CD4-positive, alpha-beta T cell treated with Interleukin-15 for 1 hour (primary cell): ENCODE measurements at places on chromosomes 16 and 17.
A peak's percentile ranks its signal among the peaks of the same experiment; 100 is the strongest.

DNA sequence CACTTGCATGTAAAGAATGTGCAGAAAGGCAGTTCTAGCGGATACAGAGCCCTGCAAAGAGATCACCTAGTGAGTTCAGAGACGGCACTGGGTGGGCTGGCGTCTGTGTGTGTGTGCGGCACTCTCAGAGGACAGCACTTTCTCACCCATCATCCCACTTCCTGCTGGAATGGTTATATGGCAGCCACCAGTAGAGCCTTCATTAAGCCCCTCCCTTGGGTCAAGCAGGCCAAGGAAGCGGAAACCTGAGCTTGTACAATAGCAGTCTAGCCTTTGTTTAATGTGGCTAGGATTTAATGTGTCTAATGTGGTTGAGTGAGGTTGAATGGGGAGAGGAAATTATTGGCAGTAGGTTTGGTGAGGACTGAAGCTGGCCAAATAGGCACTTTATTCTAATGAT, 88.3 kb upstream of the ELAC2 start:
- DNase-seq = no peak

- DNase-seq = no peak
Measured at GRCh38 chr17:78291944-78292910, 60.8 kb downstream of the TMEM235 start.

DNA sequence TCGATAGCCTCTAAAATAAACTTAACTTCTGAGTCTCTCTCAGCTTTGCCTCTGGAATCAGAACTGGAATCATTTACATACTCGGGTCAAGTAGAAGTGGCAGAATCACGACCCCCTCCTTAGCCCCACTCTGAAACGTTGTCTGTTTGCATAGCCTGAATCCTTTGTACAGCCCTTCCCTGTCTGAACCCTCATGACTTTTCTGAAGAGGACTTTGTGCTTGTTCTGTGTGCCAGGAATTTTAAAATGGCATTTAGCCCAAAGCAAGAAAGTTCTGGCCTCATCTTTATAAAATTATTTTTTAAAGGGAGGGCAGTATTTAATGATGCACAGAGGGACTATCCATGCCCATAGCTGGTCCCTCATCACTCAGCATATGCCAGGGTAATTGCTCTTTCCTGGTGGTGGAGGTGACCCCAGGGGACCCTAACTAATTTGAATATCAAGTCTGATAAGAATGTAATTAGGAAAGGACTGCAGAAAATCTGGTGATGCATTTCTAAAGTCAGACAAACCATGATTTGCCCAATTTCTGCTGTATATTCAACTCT, 342.7 kb upstream of the TNRC6C start:
- no peak for DNase-seq

GRCh38 chr16:73365016-73365551, 317.2 kb upstream of the ZFHX3 start:
- no peak for DNase-seq

DNA sequence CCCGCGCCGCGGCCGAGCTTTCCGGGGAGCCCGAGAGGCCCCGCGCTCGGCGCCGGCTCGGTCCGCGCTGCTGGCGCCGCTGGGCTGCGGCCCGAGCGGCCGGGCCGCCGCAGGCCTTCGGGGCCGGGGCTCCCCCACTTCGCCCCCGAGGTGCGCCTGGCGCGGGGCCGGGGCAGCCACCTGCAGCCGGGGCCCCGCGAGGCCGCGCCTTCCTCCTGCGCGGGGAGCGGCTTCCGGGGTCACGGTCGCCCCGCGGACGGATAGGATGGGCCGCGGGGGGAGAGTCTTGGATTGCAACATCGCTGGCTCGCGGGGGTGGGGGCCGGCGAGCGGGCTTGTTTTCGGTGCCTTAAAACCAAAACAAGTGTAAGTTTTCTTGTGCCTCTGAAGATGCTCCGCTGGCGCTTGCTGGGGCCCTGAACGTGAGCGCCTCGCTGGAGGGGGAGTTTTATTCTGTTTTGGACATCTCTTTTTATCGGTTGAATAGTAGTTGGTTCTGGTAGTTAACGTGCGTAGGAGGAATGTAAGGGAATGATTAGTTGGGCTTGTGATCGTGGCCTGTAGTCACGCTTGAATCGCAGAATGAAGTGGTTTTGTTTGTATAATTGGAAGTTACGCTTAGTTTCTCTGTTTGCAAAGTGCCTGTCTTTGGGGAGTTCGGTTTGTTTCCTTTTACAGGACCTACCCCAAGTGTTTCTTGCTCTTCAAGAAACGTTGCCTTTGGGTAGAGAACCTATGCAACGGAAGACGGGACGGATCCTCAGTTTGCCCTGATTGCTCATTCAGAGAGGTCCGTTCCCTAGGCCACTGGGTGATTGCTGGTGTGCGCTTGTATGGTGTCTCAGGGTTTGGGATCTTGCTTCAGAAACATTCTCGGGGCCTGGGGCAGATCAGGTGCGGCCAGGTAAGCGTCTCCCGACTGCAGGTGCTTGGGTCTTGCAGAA, 724 bp downstream of the UBE2I start:
- peak; percentile 67 for DNase-seq

DNA sequence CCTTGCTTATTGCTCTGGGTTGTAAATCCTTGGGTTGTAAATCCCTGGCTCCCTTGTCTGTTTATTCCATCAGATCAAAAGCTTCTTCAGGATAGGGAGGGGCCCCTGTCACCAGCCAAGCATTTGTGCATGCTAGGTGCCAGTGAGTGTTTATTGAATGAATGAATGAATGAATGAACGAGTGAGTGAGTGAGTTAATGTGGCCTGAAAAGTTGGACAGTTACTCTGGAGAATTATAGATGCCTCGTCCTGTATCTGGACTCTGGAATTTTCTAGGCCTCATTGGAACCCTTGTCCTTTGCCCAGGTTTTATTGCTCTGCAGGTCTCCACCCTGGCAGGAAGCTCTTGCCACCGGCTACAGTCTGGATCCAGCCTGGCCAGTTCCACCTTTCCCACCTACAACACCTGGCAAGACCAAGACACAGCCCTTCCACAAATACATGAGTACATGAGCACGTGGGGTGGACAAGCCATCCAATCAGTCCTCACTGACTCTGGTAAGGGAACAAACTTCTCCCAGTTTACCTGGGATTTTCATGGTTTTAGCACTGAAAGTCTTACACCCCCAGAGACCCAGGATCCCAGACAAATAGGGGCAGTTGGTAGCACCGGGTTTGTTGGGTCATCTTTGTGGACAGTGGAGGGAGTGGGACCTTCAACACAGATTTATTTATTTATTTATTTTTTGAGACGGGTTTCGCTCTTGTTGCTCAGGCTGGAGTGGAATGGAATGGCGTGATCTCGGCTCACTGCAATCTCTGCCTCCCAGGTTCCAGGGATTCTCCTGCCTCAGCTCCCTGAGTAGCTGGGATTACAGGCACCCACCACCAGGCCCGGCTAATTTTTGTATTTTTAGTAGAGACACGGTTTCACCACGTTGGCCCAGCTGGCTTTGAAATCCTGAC, 14.7 kb upstream of the CDH1 start:
- no peak for DNase-seq

GRCh38 chr17:65885541-65886312, 306.2 kb downstream of the CEP112 start:
- no peak for DNase-seq

GRCh38 chr16:85947230-85948137, 48.5 kb downstream of the IRF8 start:
- DNase-seq = peak; percentile 31

DNA sequence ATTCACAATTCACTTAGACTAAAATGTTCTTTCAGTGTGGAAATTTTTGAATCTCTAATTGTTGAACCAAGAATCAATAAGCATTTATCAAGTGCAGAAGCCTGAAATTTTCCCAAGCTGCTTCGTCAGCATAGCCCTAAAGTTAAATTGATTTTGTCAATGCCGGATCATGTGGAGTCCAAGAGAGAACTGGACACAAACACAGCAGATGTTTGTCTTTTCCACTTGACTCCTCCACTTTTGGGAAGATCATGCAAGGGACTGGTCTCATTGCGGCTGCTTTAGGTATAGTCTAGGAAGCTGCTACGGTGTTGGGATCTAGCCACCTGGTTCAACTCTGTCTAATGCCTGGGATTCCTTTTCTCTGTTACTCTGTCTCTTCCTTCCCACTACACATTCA, 95.7 kb downstream of the CYB561 start:
- DNase-seq = no peak

GRCh38 chr17:58320570-58321323, 7.8 kb downstream of the TSPOAP1 start:
- peak; percentile 11 for DNase-seq

DNA sequence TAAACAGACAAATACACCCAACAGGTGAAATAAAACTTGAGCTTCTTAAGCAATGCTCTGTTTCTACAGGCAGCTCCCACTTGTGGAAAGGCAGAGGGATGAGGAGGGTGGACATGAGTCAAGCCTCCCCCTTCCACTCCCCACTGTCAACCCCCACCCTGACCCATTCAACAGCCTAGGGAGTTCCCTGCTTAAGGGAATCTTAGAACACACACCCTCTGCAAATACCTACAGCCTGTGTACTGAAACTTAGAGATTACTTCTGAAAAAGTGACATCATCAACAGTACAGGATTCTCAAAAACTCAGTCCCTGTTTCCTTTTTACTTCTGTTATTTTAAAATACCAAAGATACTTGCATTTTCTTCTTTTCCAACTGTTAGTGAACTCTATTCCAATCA, 345.4 kb downstream of the SOX9 start:
- DNase-seq = no peak

DNA sequence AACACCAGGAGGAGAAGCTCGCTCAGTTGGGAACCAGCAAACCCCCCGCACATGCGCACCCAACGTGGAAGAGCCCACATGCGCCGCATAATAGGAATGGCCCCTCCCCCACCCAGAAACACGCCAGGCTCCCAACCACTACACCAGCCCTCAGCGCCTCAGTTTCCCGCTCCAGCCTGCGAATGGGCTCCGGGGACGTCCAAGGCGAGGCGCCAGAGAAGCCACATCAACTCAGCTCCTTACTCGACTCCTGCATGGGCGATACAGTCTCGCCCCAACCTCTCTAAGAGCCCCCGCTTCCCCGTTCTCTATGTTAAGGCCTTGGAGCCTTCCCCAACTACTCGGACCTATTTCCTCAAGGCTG, 504 bp downstream of the SRSF1 start:
- DNase-seq = peak; percentile 66

GRCh38 chr16:7140899-7141298, 191.7 kb upstream of the RBFOX1 start:
- DNase-seq = no peak

DNA sequence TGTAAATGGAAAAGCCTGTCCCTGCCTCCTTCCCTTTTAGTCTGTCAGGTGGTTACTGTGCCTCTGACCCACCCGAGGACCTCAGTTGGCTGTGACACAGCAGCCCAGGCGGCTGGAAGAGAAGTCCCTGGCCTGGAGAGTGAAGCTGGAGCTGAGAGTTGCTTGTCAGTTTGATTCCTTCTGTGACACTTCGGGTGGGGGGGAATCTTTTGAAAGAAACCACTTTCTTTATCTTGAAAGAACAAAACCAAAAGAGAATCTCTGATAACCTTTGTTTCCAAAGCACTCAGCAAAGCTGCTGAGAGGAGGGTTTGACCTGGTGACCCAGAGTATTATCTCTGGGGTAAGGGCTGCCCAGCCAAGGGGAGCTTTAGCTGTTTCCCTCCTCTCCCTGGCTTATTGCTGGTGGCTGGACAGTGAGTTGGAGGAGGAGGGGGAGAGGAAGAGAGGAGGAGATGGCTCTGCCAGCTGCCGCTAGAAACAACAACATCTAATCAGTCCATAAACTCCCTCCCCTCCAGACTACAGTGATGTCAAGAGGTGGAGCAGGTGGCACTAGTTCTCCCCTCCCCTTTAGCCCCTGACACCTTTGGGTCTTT, 34.0 kb downstream of the YPEL2 start:
- DNase-seq = no peak

DNA sequence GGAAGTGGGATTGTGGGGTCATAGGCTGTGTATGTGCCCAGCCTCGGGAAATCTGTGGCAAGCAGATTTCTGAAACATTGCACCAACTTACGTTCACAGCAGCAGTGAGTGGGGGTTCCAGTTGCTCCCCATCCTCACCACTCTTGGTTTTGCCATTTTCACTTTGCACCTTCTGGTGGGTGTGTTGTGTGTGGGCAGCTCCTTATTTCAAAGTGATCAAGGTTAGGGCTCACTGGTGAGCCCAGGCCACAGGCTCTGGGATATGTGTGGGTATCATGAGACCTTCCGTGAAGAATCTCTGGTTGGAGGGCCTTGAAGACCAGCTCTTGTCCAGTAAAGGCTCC, 29.5 kb upstream of the PRM1 start:
- no peak for DNase-seq

DNA sequence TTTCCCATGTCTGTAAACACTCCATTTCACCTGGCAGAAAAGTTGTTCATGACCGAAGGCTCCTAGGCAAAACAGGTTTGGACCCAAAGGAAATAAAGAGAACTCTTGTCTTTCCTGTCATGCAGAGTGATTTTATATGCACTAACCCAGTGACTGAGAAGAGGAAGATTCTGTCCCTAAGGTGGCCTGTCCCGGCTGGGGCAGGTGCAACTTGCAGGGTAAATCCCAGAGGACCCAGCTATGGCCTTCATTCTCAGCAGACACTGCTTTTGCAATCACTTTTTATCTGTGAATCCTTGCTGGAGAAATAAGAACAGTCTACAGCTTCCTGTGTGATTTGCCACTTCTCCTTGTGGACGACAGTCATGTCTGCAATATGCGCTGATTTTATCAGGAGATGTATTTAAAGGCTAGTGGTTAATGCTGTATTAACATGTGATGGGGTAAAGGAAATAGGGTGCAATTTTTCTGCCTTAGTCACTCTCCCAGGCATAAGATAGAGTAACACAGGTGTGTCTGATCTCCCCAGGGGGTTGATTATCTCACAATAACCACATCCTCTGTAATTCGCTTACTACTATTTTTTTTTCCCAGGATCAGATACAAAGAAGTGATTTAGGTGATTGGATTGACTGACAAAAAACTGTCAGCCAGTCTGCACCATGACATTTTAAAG, 696.8 kb upstream of the SOX9 start:
- DNase-seq = no peak

- DNase-seq = no peak
Measured at GRCh38 chr16:89001117-89002027, 24.4 kb upstream of the CBFA2T3 start.

- DNase-seq = no peak
Measured at GRCh38 chr17:80910043-80910442, 81.6 kb upstream of the CHMP6 start.

DNA sequence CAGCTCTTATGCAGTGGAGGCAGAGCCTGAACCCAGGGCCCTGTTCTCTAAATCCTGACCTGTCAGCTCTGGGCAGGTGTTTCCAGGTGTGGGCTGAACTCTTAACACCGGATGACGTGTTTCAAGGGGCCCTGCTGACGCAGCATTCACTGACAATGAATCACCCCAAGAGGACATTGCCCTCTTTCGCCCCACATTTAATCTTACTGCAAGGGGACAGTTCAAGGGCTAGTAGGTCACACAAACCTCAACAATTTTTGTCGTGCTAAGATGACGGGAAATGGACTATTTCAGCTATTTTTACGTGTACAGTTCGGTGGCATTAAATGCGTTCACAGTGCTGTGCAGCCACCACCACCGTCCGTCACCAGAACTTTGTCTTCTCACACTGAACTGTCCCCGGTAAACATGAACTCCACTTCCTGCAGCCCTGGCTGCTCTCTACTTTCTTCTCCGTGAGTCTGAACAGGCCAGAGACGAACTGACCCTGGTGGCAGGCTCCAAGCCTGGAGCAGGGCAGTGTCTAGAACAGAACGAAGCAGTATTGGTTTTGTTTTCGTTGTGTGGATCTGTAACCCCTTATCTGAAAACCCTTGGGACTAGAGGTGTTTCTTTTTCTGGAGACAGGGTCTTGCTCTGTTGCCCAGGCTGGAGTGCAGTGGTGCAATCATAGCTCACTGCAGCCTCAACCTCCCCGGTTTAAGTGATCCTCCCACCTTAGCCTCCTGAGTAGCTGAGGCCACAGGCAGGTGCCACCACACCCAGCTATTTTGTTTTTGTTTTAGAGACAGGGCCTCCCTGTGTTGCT, 88.4 kb upstream of the CIBAR2 start:
- DNase-seq = no peak
